ENCODE measurements at places on chromosomes 5 and 9. TPM values are rescaled to one million over a fixed set of nuclear protein-coding genes. Genes with fewer than 3 reads are reported as not detected.

Gene GPR150
- total RNA-seq = not detected

Gene DAPK1
- 5.6 TPM for total RNA-seq

Gene HRH2
- 0.12 TPM for total RNA-seq

Gene NFX1
- total RNA-seq = 31.7 TPM

Gene ZNF367
- total RNA-seq = 18.1 TPM

Gene SV2C
- total RNA-seq = not detected

Gene PCDHGA9
- total RNA-seq = 0.34 TPM

Gene TICAM2
- total RNA-seq = 2.9 TPM

Gene FCN1
- not detected for total RNA-seq

Gene FAM53C
- 36.4 TPM for total RNA-seq

Gene PCDHB3
- total RNA-seq = 0.10 TPM

Gene TMOD1
- 4.4 TPM for total RNA-seq

Gene MYMK
- not detected for total RNA-seq

Gene GFRA3
- not detected for total RNA-seq

Gene ARHGEF28
- 6.1 TPM for total RNA-seq
